ENCODE measurements at places on chromosomes 2 and 18.

DNA sequence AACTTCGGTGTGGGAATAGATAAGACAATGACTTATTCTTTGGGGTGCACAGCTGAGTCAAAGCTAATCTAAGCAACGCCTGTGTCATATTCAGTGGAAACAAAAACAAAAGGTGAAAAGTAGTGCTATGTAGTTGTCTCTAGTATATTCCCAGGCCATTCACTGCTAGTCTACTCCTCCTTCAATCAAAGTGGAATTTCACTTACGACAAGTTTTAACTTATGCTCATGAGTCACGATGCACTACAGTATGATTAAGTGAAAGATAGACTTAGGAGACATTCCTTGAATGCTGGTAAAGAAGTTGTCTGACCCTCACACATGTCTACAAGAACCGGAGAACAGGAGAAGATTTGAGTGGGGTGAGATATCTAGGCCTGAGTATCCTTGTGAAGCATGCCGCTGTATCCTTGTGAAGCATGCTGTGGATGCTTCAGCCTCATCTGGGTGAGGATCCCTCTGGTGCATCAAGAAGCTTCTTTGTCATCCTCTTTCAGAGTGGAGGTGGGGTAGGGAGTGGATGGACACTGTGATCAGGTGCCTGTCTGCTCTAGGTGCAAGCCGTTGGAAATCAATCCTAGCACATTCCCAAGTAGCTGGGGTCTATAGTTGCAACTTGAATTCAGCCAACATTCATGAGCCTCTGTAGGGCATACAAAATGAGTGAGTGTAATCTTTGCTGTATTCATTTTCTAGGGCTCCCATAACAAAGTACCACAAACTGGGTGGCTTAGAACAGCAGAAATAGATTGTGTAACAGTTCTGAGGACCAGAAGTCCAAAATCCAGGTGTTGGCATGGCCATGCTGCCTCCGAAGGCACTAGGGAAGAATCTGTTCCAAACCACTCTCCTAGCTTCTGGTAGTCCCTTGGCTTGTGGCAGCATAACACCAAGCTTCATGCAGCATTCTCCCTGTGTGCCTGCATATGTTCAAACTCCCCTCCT is 173.5 kb upstream of the FN1 start:
- no peak for DNase-seq

GRCh38 chr2:172558372-172558771 is 2.5 kb downstream of the PDK1 start:
- no peak for DNase-seq

DNA sequence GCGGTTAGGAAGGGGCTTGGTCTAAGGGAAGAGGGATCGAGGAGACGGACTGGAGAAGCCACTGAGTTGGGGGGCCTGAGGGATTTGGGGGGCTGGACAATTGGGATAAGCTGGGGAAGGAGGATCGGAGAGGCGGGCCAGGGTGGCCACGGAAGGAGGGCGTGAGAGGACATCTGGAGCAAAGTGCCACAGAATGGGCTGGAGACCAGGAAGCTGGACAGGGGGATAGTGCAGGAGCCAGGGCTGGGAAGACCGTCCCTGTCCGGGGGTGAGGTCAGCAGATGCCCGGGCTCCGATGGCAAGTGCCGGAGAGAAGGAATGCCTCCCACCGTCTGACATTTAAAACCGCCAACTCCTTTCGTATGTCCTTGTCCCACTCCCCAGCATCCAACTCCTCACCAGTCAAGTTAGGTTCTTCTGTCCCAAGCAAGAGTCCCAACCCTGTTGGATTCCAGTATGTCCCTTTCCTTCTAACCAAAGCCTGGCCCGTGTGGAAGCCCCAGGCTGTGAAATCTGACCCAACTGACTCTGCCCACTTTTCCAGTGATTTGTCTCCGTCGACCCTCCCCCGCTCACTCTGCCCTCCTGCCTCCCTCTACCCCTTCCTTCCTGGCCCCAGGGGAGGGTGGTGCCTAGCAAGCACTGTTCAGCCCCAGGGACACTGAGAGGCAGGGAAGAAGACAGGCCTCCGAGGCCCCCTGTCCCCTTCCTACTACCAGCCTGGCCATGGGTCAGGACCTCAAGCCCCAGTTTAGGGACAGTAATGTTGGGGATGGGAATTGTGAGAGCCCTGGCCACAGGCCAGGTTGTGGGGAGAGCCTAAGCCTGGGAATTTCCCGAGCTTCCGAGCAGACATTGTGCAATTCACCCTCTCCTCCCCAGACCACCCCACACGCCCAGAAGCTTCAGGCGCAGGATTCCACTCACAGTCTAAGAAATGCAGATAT is 31.5 kb upstream of the TMBIM1 start:
- DNase-seq: no peak

- DNase-seq: no peak
Observed at GRCh38 chr2:115389024-115389423, 946.6 kb downstream of the DPP10 start.

DNA sequence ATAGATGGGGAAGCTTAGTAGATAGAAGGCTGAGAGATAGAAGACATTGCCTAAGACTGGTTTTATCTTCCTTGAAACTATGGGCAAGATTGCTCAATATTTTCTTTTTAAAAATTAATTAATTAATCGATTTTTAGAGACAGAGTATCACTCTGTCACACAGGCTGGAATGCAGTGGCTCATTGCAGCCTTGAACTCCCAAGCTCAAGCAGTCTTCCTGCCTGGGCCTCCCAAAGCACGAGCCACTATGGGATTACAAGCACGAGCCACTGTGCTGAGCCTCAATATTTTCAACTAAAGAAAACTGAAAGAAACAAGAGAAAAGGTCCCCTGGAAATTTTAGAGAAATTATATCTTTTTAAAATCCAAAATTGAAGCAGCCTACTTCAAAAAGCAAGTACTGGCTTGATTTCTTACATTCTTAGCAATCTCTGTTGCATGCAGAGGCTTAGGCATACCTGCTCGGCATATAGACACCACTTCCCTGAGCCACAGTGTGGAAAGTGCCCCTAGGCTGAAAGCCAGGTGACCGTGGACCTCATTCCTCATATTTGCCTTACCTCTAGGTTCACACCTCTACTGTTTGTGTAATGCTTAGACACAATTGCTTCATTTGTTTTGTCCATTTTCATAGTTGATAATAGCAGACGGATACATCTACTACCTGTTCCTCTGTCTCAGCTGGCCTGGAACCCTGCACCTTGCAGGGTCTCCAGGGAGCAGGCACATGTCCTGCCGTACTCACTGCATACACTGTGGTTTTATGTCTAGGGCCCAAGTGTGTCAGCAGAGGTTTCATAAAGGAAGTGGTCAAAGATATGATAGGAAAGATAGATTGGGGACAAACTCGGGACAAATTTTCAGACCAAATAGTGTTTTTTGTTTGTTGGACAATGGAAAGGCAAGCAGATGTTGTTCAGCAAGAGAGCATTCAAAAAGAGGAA is 166.5 kb upstream of the ALPP start:
- DNase-seq: no peak

- DNase-seq: no peak
Observed at GRCh38 chr2:152508446-152508845, 173.5 kb downstream of the FMNL2 start.

- DNase-seq: no peak
Observed at GRCh38 chr2:105889046-105889445, 144.3 kb downstream of the NCK2 start.

DNA sequence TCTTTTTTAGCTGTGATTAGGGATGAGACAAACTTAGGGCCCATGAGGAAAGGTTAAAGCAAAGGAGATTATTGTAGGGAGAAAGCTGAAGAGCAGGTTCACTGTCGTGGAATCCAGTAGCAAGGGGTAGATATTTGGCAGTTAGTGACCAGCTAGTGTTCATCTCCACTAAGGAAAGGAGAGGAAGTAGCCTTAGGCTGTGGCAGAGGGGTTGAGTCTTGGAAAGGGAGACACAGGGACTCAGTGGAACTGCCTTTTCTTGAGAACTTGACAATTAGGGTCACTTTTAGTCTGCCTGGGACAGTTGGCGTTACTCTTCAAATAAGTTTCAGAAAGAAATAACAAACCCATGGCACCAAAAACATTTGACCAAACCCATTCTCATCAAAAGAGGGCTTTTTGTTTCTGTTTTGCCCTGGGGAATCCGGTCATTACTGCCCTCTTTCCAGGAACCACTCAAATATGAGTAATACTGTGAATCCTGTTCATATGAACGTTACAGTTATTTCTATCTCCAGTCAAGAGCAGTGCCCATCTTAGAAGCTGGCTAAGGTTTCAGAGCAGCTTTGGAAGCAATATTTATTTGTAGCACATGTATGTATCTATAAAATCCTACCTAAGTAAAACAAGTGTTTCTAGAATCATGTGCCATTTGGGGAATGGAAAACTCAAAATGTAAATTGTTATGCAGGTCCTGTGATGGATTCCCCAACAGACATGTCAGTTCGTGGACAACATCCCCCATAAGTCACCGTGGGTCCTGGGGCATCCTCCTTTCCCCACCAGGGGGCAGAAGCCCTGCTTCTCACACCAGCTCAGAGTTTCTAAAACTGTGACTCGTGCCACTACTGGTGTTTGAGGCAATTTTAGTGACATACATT is 77.3 kb upstream of the PHLPP1 start:
- DNase-seq: peak; percentile 73

DNA sequence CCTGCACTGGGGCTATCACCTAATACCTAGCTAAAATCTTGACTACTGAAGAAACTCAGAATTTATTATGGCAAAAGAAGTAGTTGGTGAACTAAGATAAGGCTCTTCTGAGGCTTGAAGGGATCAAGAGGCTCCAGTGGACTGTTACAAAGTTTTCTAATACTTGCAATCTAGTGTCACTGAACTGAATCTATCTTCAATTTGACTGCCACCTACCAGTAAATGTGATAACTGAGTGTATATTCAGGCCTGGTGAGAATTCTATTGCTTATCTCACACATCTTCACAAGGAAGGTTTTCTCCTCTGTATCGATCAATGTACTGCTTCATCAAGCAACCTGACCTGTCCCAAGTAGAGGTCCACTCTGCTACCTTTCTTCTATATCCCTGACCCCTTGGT is 40.8 kb downstream of the DARS1 start:
- DNase-seq: no peak

DNA sequence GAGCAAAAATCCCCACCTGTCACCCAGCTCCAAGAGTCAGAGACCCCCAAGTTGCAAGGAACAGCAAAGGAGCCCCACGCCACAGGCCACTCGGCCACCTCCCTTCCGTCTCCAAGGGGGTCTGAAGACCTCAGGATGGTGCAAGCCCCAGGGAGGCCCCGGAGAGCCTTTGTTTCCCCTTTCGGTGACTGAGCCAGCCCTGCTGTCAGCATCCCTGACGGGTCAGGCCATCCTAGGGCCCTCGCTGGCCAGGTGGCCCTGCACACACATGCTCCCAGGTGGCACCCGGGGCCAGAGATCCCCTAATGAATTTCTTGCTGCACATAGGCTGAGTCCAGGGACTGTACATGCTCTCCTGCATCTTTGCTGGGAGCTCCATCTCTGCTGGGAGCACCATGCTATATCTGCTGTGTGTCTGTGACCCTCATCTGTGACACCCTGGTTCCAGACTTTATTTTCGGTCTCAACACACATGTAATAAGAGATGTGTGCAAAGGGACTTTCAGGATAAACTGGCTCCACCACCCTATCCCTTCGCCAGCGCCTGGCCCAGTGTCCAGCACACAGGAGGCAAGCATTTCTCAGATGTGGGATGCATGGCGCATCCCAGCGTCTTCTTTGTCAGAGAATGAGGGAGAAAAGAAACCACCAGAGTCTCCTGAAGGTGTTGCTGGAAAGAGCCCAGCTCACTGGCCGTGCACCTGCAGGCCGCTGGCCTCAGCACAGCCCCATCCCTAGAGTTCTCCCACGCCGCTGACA is 27.4 kb downstream of the ADI1 start:
- DNase-seq: no peak

DNA sequence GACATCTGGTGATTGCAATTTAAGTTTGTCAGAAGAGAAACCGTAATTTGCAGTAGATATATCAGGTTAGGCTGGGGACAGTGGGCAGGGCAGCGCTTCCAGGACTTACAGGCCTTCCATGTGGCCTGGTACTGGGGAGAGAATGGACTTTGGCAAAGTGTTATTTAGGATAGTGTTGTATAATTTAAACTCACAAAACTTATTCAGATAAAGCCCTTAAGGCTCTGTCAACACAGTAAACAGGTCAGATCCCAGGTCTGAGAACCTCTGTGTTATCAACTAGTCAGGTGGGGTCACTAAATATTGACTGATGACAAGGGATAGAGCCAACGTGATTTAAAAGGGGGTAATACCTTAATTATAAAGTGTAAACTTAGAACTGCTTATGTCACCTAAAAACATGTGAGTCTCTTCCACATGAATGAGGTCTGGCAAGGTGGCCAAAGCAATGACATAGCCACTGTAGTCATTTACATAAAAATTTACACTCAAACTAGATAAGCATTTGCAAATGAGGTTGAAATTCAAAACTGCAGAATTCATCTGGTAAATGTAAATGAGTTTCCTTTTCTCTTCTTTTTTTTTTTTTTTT is 80.2 kb upstream of the DNMT3A start:
- DNase-seq: no peak

DNA sequence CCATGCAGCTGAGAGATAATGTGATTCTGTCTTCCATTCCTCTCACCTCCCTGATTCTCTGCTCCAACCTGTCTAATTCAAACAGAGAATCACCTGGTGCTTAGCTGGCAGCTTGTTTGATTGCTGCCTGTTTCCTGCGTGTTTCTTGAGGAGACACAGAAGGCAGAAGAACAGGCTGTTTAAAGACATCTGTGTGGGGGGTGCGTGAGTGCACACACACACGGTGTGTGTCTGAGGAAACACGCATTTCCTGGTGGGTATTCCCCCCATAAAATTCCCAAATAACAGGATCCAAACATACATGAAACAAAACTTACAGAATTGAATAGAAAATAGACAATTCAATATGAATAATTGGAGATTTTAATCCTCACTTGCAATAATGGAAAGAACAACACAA is 29.3 kb upstream of the CRIM1 start:
- no peak for DNase-seq

GRCh38 chr2:10286216-10287037 is 16.3 kb upstream of the HPCAL1 start:
- DNase-seq: no peak

GRCh38 chr2:134153294-134153880 is 100.5 kb upstream of the MGAT5 start:
- DNase-seq: no peak

Measured in activated CD4-positive, alpha-beta memory T cell treated with anti-CD3 and anti-CD28 coated beads for 36 hours (primary cell).